ENCODE measurements at places on chromosomes 5 and 9.

DNA sequence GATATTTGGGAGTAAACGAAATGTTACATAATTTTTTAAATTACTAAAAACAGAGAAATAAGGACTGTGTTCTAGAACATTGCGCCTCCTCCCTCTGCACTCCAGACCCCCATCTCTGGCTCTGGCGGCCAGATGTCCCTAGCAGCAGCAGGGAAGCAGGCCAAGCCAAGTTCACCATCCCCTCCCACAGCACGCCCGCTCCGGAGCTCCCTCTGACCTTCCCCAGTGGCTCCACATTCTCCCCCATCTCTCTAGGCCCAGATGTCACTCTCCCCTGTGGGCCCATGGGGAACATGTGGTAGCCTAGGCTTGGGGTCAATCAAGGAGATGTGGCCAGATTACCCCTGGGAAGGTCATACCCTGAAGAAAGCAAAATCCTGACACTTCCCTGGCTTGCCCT, 6.3 kb upstream of the WNK2 start:
- no peak for DNase-seq

GRCh38 chr5:17426104-17426749, 71.8 kb upstream of the TAF11L2 start:
- DNase-seq = peak; percentile 64

- DNase-seq = no peak
Measured at GRCh38 chr5:149063017-149063687, at the start of gene SH3TC2. SH3TC2 (minus strand) TSS chr5:149063062; CDS start chr5:149063022, 40 bp downstream.

DNA sequence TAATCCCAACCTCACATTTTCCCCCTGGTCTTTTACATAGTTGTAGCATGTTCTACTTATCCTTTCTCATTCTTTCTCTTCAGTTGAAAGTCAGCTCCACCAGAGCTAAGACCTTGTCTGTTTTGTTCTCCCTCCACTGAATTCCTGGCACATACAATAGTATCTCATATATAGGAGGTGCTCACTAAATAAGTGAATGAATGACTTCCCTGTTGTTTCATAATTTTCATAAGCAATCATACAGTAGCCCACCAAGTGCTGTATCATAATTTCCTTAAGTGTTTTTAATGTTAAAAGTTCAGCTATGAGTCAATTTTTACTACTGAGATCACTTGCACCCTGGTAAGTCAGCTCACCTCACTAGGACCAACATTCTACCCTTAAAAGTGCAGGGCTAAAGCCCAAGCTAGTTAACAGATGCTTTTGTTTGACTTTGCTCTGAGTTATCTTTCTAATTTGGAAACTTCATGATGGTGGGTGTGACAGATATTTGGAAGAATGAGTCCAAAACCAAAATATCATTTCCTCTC, 27.6 kb downstream of the TMEM245 start:
- DNase-seq = no peak

- DNase-seq = no peak
Measured at GRCh38 chr5:123351240-123351639, 72.0 kb downstream of the CEP120 start.

DNA sequence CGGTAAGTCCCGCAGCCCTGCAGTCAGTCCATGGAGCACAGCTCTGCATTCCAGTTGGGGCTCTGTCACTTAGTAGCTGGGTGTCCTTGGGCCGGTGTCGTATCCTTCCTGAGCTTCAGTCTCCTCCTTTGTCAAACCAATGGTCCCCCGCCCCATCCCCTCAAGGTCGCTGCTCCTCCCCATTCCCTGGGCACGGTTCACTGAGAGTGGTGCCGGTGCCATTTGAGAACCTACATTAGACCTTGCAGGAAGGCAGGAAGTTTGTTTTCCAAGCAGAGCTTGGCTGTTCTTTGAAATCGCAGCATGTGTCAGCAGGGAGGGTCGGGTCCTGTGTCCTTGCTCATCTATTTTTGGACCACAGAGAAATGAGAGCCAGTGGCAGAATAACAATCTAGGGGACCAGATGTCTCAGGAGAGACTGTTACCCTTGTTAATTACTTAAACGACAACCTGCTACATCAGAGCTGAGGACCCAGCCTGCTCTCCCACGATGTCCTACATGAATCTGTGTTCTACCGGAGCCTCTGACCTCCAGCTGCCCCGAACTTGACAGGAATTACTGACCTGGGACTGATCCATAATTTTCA, 21.7 kb upstream of the BARHL1 start:
- DNase-seq = no peak
